ENCODE measurements at places on chromosomes 7 and 10.

DNA sequence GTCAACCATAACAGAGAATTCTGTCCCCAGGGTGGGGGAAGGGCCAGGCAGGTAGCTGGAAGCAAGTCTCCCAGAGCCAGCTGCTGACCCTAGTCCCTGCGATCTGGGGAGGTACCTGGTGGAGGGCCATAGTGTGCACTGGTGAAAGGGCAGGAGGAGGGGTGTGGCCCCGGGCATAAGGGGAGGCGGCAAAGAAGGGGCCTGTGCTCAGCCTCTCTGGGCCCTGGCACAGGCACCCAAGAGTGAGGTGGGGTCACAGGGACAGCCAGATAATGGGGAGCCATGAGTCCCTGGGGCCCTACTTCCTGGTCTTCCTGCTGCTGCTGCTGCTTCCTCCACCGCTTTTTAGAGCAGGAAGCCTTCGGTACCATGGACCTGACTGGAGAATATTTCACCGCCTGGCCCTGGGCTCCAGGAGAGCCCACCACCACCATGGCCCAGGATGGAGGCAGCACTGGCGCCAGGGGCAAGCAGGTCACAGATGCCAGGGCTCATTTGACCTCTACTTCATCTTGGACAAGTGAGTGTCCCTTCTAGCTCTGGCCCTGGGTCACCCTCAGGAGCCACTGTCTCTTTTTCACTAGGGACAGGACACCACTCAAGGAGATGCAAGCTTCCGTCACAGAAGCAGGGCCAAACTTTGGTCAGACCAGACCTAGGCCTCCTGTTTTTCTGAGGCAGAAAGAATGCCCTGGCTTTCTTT is at the start of gene ANTXRL:
TSS of gene ANTXRL (plus strand) at position 7 of the 703 bp plus-strand sequence. CDS start at position 273, 266 bp downstream.
- DNase-seq = no peak

- no peak for DNase-seq
Measured at GRCh38 chr7:146741911-146742310, 625.3 kb downstream of the CNTNAP2 start.

GRCh38 chr7:149743476-149744255 is 29.7 kb downstream of the ZNF467 start:
- DNase-seq = no peak

DNA sequence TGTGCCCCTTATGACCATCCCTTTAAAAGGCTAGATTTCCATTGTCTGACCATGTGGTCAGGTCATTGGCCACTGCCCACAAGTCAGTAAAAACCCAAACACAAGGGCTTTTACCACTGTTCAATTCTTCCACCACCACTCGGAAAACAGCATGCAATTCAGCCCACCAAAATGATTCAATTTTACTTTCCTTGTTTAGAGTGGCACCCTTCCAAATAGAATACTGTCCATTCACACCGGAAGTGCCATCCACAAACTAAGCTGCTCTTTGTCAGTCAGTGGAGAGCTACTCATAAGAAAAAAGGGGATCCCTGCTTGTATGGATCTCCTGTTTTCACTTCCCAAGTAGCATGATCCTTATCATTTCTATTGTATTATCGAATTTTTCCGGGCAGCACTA is 350.7 kb upstream of the MBL2 start:
- no peak for DNase-seq

GRCh38 chr7:154372011-154372601 is 319.9 kb downstream of the DPP6 start:
- DNase-seq = no peak

GRCh38 chr10:93437946-93438612 is 44.1 kb downstream of the MYOF start:
- DNase-seq = no peak

DNA sequence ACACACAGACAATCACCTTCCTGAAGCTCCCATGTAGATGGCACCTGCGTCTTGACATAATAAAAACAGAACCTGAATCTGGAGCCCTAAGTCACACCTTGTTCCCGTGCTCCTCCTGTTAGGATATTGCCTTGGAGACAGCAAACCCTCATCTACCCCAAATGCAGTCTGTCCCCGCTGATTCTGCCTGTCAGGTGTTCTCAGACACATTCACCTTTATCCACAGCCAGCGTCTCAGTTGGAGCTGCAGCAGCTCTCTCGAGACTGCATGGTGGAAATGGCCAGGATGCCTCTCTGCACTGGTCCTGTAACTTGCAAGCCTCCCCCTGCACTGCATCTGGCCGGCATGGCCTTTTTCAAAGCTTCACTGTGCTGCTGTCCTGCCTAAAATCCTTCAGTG is 218.0 kb upstream of the ZNF32 start:
- DNase-seq = no peak

GRCh38 chr7:66804001-66804400 is 63.5 kb downstream of the RABGEF1 start:
- DNase-seq = no peak

DNA sequence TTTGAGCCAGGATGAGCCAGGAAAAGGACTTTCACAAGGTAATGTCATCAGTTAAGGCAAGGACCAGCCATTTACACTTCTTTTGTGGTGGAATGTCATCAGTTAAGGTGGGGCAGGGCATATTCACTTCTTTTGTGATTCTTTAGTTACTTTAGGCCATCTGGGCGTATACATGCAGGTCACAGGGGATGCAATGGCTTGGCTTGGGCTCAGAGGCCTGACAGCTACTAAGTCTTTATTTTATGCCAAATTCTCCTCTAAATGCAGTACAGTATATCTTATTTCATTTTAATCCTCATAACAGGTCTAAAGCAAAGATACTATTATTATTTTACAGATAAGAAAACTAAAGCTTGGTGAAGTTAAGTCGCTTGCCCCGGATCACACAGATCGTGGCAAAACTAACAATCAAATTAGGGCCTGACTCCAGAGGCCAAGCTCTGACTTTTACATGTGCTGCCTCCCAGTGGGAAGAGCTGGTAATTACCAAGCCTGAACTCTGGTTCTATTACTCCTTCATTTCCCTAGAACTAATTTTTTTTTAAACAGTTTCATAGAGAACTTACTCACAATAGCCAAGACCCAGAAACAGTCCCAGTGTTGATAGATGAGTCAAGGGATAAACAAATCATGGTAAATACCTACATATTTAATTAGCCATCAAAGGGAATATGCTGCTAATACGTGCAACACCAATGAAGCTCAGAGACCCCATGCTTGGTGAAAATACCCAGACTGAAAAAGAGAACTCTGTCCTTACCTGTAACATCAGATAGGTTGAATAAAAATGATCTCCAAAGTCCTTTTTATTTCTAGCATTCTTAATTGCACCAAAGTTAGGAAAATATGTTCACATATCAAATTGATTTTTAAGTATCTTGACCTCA is 35.4 kb downstream of the C7orf25 start:
- DNase-seq = peak; percentile 84

- no peak for DNase-seq
Measured at GRCh38 chr7:17256375-17256774, 42.1 kb upstream of the AHR start.

GRCh38 chr10:127945948-127946711 is 39.2 kb downstream of the PTPRE start:
- DNase-seq = no peak

- DNase-seq = no peak
Measured at GRCh38 chr10:79065853-79066252, 2.9 kb upstream of the ZMIZ1 start.

DNA sequence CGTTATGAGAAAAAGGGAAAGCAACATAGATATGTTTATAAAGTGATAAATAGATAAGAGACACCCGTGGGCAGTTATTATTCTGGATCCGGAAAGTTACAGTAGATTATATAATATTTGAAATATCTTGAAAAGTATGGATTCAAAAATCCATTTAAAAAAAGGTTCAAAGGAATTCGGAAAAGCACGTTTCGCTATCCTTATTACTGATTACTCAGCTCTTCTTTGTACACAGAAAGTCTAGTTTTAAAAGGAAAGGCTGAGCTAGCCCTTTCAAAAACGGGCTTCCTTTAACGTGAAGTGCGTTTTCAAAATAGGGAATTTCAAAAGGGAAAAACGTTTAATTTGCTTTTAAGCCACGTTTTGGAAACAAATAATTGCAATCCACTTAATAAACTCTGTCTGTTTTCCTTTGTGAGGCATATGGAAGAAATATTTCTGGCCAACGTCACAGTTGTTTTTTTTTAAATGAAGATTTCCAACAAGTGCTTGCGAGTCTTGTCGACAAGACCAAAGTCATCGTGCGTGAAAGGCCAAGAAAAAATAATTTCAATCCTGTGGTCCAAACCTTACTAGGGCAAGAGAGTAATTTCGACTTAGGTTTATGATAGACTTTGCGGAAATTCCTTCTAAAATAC is 2.2 kb upstream of the SKIDA1 start:
- peak; percentile 20 for DNase-seq

- no peak for DNase-seq
Measured at GRCh38 chr10:79131836-79132631, 63.3 kb downstream of the ZMIZ1 start.

- DNase-seq = no peak
Measured at GRCh38 chr10:34444223-34445183, 370.6 kb downstream of the PARD3 start.

GRCh38 chr7:41738806-41739205 is 35.9 kb upstream of the INHBA start:
- no peak for DNase-seq

DNA sequence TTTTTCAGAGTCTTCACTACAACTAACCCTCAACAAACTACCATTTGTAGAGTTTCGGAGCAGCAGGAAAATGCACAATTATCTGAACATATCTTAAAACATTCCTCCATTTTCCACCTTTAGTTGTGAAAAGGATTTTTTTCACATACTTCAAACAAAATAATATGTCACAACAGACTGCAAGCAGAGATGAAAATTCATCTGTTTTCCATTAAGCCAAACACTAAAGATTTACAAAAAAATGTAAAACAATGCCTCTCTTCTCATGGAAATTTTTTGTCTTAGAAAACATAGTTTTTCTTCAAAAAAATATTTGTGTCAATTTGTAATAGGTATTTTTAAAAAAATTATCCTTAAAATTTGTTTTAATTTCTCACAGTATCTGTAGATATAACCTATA is 98.9 kb downstream of the ARHGAP12 start:
- DNase-seq = no peak

- no peak for DNase-seq
Measured at GRCh38 chr10:124693396-124693795, 50.8 kb downstream of the FAM53B start.

GRCh38 chr10:80350251-80350650 is 6.3 kb downstream of the DYDC1 start:
- no peak for DNase-seq

GRCh38 chr7:128410451-128410753 is 620 bp upstream of the IMPDH1 start:
- DNase-seq = no peak

DNA sequence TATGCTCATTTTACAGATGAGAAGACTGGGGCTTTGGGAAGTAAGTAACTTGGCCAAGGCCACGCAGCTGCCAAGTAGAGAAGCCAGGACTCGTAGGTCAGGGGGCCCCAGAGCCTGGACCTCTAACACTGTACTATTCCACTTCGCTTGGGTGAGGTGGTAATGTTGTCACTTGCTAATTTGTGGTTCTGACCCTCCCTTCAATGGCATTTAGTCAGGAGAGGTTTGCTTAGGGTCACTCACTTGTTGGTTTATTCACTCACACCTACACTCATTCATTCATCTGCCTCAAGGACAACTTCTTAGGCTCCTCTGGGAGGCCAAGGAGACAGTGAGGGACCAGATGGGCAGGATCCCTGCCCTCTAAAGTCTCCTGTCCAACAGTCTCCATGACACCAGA is 21.3 kb downstream of the BTBD16 start:
- no peak for DNase-seq

- DNase-seq = no peak
Measured at GRCh38 chr10:50280049-50280841, 28.9 kb upstream of the ASAH2 start.

- DNase-seq = no peak
Measured at GRCh38 chr7:24956021-24956420, 24.0 kb downstream of the OSBPL3 start.

DNA sequence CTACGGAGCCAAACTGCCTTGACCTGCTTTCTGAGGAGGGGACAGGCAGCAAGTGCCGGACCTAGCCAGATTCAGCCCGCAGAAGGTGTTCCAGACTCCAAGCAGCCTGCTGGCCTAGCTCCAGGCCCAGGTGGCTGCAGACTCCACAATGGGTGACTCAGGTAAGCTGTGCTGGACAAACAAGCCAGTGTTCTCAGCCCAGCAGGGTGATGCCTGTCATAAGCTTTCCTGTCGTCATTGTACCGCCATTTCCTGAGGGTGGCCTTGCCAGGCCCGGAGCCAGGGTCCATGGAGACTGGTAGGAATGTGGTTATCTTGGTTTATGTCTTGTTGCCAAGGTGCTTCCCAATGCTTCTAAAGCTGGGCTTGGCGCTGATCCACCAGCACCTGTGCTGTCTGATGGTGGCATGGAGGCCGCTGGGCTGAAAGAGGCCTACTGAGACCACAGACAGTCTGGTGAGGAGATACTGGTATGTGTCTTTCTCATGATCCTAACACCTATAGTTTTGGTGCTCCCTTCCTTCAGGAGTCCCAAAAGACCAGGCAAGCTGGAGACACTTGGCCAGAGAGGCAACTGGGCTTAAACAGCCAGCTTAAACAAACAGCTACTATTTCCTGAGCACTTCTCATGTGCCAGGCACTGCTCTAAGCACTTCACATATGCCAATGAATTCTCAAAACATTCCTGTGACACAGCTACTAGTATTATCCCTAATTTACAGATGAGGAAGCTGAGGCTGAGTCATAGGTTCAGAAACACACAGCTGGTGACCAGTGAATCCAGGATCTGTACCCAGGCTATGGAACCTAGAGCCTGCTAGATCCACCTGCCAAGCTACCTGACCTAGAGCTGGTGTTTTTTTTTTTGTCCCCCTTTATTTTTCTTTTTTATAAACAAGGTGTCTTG is 42.0 kb downstream of the ZC3HC1 start:
- DNase-seq = no peak

DNA sequence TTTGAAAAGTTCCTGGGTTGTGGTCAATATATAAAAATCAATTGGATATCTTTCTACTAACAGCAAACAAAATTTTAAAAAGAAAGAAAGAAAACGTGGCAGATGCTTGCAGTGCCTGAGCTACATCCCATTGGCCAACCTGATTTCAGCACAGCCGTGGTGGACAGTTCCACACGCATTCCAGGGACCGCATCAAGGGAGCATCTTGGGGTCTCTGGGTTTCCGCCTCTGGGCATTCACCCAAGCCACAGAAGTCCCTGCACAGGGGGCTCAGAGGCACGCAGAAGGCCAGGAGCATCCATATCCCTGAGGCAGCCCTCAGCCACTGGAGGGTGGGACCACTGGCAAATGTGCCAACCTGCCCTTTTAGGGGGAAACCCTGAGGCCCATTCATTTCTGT is 254.5 kb upstream of the RNF32 start:
- DNase-seq = no peak

- DNase-seq = no peak
Measured at GRCh38 chr7:7562736-7563135, 3.9 kb upstream of the MIOS start.

DNA sequence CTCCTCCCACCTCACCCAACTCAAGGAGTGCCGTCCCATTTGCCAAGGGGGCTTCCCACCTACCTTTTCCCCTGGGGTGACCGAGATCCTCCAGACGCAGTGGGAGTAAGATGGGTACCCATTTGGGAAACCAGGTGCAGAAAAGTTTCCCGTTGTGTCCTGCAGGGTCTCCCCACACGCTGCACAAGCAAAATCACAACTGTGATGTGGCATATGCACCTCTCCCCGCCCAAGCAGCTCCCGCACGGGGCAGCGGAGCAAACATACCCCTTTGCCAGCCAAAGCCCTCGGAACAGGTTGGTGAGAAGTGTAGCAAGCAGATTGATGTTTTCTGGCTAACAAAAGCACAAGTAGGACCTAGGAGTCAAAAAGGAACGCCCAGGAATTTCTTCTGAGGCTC is 51.5 kb upstream of the OPALIN start:
- no peak for DNase-seq
